ENCODE measurements at places on chromosomes 12 and 14.

GRCh38 chr14:30443368-30444007 lies 115.5 kb upstream of the G2E3 start:
- no peak for DNase-seq

- no peak for DNase-seq
Measured at GRCh38 chr14:28300356-28300755, 466.2 kb upstream of the FOXG1 start.

DNA sequence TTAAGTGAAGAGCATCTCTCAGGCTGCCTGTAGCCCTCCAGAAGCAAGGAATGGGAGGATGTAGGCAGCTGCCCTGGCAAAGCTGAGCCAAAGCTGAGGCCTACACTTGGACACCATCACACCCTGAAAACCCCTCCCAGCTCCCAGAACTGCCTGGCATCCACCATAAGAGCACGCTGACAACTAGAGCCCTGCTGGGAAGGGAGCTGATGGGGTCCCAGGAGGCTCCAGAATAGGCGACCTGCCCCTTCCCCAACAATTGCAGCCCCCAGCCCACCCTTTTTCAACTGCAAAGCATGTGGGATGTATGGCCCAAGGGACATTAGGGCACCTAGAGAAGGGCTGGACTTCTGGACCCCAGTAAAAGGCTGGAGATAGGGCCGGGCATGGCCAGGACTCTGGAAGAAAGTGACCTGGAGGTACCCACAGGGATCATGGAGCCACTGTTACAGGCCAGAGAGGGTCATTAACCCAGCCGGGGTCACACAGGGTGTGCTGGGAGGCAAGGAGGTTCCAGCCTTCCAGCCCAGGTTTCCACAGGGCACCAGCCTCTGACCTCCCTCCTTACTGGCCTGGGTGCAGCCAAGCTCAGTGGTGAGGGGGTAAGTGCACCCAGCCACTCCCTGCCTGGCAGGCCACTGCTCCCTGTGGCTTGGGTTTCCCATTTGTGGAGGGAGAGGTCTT lies 27.8 kb downstream of the FAM222A start:
- no peak for DNase-seq

- no peak for DNase-seq
Measured at GRCh38 chr12:30739020-30739419, 15.7 kb downstream of the CAPRIN2 start.

DNA sequence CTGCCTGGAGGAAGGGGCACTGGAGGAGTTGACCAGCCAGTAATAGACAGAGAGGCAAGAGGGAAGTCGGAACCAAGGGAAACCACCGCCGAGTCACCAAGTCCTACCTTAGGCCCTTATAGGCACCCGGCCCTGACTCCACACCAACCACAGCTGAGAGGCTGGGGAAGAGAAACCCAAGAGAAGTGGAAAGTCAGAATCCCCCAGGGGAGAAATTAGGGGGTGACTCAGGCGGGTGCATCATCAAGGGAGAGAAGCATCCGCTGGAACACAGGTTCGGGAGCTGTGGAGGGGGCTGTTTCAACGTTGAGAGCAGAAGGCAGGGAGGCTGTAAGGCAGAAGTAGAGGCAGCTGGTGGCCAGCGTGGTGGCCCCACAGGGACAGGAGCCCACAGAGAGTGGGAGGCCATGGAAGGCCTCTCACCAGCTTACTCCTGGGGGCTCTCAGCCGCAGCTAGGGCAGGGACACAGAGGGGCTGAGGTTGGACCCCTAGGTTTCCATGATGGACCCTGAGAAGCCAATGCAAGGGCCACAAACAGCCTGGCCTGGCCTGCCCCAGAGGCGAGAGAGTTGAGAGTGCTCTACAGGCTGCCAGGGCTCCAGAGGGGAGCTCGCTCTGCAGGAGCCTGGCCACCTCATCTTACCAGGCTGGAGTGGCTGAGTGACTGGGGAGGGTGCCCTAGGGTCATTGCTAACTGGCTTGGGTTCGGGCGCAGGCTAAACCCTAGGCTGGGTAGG lies 1.4 kb upstream of the TRMT61A start:
- peak; percentile 25 for DNase-seq

DNA sequence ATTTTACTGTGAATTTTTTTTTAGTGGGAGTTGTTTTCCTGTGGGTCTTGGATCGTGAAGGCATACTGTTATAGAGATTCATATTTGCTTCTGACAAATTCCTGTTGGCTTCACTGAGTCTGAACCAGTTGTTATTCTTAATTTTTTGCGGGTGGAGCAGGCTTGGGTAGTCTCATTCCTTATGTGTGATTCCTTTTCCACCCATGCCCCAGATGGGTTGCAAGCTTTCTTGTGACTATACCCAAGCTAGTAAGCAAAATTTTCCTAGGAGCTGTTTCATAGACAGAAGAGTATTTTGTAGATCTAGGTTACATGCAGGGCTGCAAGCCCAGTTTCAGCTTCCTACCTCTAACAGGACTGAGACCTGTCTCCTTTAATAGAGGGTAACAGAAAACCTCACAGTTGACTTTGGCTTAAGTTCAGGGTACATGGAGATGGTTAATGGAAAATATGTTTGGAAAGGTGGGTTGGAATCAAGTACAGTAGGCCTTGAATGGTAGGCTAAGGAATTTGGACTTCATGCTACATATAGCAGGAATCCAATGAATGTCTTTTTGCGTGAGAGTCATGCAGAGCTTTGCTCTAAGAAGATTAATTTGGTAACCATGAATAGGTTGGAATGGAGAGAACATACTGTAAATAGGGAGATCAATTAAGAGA lies 29.0 kb downstream of the TRMT5 start:
- DNase-seq, result no peak

GRCh38 chr12:12722435-12723148 lies 5.4 kb downstream of the CDKN1B start:
- peak; percentile 42 for DNase-seq

GRCh38 chr12:68092976-68093375 lies 66.6 kb downstream of the IFNG start:
- no peak for DNase-seq

Data from CD4-positive, alpha-beta T cell treated with Interleukin-4 for 4 hours (primary cell).